ENCODE measurements at places on chromosomes 2 and 18.

DNA sequence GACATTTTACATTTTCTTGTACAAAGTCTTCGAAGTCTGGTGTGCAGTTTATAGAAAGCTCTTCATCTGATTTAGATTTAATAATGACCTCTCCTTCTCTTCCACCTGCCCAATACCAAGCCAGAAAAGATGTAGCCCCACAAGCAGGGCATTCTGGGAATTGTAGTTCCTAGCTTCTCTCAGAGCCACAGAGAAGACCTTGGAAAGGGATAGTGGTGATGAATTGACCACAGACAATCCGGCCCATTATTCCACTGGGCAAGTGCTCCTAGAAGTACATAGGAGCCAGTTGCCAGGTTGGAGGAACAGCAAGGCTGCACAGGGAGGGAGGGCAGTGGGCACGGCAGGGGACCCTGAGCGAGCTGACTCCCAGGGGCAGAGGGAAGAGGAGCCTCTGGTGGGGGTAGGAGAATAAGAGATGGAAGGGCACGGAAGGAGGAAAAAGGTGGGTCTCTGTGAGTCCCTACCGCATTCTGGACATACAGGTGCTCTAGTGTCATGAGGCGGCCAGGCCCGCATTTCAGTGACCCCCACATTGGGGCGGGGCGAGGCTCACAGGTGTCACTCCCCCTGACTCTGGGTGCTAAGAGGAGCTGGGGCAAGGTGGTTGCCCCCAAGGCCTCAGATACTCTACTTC, 152.5 kb upstream of the HAAO start:
- H3K27me3 ChIP-seq: peaks cover 2% of the 10 kb centered on the region
- no peak overlapping the region for H3K27ac ChIP-seq
- H3K36me3 ChIP-seq: no peaks in the 10 kb centered on the region
- peaks cover 4% of the 10 kb centered on the region for H3K4me1 ChIP-seq
- no peak for DNase-seq

DNA sequence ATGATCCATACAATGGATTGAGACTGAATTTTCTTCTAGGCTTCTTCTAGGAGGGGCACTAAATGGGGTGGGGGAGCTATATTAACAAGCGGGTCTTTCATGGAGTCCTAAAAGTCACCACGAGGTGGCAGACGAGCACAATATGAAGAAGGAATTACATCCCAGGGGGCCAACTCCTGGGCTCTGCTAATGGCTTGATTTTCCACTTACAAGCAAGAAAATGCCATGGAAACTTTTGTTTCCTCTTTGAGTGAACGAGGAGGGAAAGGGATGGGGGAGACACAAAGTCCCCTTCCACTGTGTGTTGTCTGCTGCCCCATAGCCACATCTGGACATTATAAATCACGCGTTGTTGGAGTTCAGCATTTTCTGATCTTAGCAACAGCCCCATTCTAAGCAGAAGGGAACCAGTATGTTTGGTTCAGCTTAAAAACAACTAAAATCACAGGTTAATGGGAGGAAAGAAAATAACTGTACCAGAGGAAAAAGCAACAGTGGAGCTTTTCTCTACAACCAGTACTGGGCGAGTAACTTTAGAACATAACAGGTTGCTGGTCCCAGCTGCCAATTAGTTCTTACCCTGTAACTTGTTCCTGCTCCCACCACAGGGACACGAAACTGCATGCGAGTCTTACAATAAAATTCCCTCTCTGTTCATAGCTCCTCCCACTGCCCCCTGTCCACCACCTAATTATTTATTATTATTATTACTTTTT, 285.0 kb upstream of the PARD3B start:
- H3K36me3 ChIP-seq: no peaks in the 10 kb centered on the region
- DNase-seq: peak; percentile 48
- peaks cover 38% of the 10 kb centered on the region for H3K27me3 ChIP-seq
- no peak overlapping the region for H3K27ac ChIP-seq

GRCh38 chr2:197358931-197359330, 48.4 kb upstream of the ANKRD44 start:
- H3K4me1 ChIP-seq: peaks cover 18% of the 10 kb centered on the region
- H3K4me3 ChIP-seq: no peak overlapping the region
- no peak overlapping the region for H3K27ac ChIP-seq
- DNase-seq: no peak
- peaks cover 2% of the 10 kb centered on the region for H3K36me3 ChIP-seq

GRCh38 chr2:147442816-147443215, 402.0 kb upstream of the ACVR2A start:
- no peak overlapping the region for H3K4me3 ChIP-seq
- H3K27me3 ChIP-seq: peaks cover 4% of the 10 kb centered on the region
- DNase-seq: no peak
- no peak overlapping the region for H3K27ac ChIP-seq
- H3K4me1 ChIP-seq: no peaks in the 10 kb centered on the region

GRCh38 chr18:23229472-23229871, 94.2 kb downstream of the CABLES1 start:
- DNase-seq: no peak
- peaks cover 72% of the 10 kb centered on the region for H3K4me1 ChIP-seq
- no peak overlapping the region for H3K4me3 ChIP-seq

GRCh38 chr2:176931588-176932563, 280.7 kb upstream of the HNRNPA3 start:
- H3K36me3 ChIP-seq: peaks cover 5% of the 10 kb centered on the region
- H3K27ac ChIP-seq: peak overlapping the region; percentile 72
- DNase-seq: peak; percentile 37
- H3K4me3 ChIP-seq: no peak overlapping the region
- no peaks in the 10 kb centered on the region for H3K27me3 ChIP-seq

DNA sequence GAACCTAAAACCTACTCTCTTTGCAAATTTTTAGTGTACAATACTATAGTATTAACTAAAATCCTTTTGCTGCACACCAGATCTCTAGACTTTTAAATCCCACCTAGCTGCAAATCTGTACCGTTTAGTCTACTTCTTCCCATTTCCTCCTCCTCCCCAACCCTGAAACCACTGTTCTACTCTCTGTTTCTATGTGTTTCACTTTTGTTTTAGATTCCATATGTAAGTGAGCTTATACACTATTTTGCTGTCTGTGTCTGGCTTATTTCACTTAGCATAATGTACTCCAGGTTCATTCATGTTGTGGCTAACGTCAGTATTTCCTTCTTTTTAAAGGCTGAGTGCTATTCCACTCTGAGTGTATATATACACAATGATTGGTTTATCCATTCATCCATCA, 18.4 kb upstream of the DSC2 start:
- no peak overlapping the region for H3K27ac ChIP-seq
- H3K36me3 ChIP-seq: no peaks in the 10 kb centered on the region
- peaks cover 5% of the 10 kb centered on the region for H3K4me1 ChIP-seq
- no peaks in the 10 kb centered on the region for H3K27me3 ChIP-seq
- no peak overlapping the region for H3K4me3 ChIP-seq

DNA sequence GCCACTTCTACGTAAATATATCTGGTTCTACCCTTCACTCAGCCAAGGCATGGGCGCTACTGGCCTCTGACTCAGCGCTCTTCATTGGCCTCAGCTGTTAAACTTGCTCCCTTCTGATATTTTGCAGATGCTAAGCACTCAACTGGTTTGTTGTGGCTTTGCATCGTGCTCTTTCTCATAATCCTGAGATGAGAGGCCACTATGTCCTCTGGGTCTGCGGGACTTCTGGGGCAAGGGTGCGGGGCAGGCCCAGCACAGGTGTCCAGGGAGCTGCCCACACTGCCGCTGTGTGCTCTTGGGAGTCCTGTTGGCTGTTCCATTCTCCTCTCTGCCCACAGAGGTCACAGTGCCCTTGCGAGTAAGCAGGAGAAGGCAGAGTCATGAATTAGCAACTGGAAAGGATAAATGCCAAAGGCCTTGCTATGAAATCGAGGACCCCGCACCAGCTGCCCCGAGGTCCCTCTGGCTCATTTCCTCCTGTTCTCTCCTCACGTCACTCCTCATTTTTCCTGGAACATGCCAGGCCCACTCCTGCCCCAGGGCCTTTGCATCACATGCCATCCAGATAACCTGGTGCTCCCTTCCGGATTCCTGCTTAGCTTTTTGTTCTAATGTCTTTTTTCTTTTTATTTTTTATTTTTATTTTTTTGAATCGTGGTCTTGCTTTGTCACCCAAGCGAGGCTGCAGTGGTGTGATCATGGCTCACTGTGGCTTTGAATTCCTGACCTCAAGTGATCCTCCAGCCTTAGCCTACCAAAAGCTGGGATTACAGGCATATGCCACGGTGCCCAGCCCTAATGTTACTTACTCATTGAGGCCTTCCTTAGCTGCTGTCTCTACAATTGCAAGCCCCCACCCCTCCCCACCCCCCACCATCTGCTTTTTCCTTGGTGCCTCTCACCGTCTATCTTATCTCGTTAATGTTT, 34.9 kb upstream of the MAT2A start:
- no peaks in the 10 kb centered on the region for H3K27me3 ChIP-seq
- H3K4me1 ChIP-seq: no peaks in the 10 kb centered on the region
- no peak overlapping the region for H3K4me3 ChIP-seq
- no peak overlapping the region for H3K27ac ChIP-seq
- no peak for DNase-seq

DNA sequence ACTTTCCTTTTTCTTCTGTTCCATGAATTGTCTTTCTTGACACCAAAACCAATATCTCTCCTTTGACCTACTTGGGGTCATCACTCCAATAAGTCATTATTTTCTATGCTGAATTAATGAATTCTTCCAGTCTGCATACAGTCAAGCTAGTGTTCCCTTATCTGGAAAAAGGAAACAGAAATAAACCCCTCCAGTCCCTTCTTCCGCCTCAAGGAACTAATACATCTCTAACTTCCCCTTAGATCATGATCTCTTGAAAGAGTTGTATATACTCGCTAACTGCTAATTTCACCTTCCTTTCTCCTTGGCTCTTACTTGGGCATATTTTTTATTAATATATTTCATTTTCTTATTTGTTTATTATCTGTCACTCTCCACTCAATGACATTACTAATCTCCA, 7.3 kb upstream of the ARHGAP15 start:
- H3K4me3 ChIP-seq: no peak overlapping the region
- peaks cover 12% of the 10 kb centered on the region for H3K36me3 ChIP-seq
- peaks cover 15% of the 10 kb centered on the region for H3K4me1 ChIP-seq
- no peak overlapping the region for H3K27ac ChIP-seq

GRCh38 chr2:71333619-71334018, 2.0 kb downstream of the ZNF638 start:
- peak overlapping the region; percentile 100 for H3K4me3 ChIP-seq
- no peak for DNase-seq
- H3K36me3 ChIP-seq: peaks cover 27% of the 10 kb centered on the region
- H3K4me1 ChIP-seq: peaks cover 37% of the 10 kb centered on the region
- H3K27me3 ChIP-seq: peaks cover 6% of the 10 kb centered on the region

- no peak overlapping the region for H3K4me3 ChIP-seq
- H3K36me3 ChIP-seq: no peaks in the 10 kb centered on the region
- no peak for DNase-seq
- no peaks in the 10 kb centered on the region for H3K27me3 ChIP-seq
- H3K4me1 ChIP-seq: no peaks in the 10 kb centered on the region
Measured at GRCh38 chr2:67050622-67051021, 346.5 kb upstream of the ETAA1 start.

- no peak overlapping the region for H3K4me3 ChIP-seq
- no peaks in the 10 kb centered on the region for H3K4me1 ChIP-seq
- DNase-seq: no peak
- no peak overlapping the region for H3K27ac ChIP-seq
- H3K27me3 ChIP-seq: no peaks in the 10 kb centered on the region
- H3K36me3 ChIP-seq: no peaks in the 10 kb centered on the region
Measured at GRCh38 chr2:128552141-128552805, 233.6 kb upstream of the HS6ST1 start.

DNA sequence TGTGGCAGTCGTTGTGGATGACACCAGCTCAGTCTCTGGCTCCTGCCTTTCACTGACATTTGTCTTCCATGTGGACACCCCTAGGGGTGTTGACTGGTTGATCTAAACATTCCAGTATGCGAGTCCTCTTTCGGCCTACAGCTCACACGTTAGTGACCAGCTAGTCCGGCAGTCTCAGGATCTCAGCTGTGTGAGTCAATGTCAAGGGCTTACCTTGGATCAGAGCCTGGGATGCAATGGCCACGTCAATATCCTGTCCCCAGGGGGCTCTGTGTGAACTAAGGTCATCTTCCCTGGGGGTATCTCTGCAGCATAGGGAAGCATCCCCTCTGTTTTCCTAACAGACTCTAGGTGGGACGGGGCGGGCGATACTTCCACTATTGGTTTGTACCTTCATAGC, 35.1 kb upstream of the YWHAQ start:
- no peak overlapping the region for H3K27ac ChIP-seq
- peaks cover 6% of the 10 kb centered on the region for H3K4me1 ChIP-seq
- no peak for DNase-seq
- H3K36me3 ChIP-seq: no peaks in the 10 kb centered on the region
- no peak overlapping the region for H3K4me3 ChIP-seq

GRCh38 chr2:119147776-119148715, 10.5 kb downstream of the C1QL2 start:
- no peak overlapping the region for H3K4me3 ChIP-seq
- H3K4me1 ChIP-seq: no peaks in the 10 kb centered on the region
- no peak overlapping the region for H3K27ac ChIP-seq
- no peaks in the 10 kb centered on the region for H3K36me3 ChIP-seq
- DNase-seq: no peak
- peaks cover 11% of the 10 kb centered on the region for H3K27me3 ChIP-seq

- DNase-seq: no peak
- no peaks in the 10 kb centered on the region for H3K4me1 ChIP-seq
- H3K27me3 ChIP-seq: no peaks in the 10 kb centered on the region
Measured at GRCh38 chr2:229474125-229474524, 203.0 kb upstream of the PID1 start.

GRCh38 chr2:223054193-223054781, 2.3 kb downstream of the KCNE4 start:
- no peaks in the 10 kb centered on the region for H3K27me3 ChIP-seq
- H3K27ac ChIP-seq: no peak overlapping the region
- no peaks in the 10 kb centered on the region for H3K36me3 ChIP-seq
- DNase-seq: no peak
- H3K4me3 ChIP-seq: no peak overlapping the region
- no peaks in the 10 kb centered on the region for H3K4me1 ChIP-seq

DNA sequence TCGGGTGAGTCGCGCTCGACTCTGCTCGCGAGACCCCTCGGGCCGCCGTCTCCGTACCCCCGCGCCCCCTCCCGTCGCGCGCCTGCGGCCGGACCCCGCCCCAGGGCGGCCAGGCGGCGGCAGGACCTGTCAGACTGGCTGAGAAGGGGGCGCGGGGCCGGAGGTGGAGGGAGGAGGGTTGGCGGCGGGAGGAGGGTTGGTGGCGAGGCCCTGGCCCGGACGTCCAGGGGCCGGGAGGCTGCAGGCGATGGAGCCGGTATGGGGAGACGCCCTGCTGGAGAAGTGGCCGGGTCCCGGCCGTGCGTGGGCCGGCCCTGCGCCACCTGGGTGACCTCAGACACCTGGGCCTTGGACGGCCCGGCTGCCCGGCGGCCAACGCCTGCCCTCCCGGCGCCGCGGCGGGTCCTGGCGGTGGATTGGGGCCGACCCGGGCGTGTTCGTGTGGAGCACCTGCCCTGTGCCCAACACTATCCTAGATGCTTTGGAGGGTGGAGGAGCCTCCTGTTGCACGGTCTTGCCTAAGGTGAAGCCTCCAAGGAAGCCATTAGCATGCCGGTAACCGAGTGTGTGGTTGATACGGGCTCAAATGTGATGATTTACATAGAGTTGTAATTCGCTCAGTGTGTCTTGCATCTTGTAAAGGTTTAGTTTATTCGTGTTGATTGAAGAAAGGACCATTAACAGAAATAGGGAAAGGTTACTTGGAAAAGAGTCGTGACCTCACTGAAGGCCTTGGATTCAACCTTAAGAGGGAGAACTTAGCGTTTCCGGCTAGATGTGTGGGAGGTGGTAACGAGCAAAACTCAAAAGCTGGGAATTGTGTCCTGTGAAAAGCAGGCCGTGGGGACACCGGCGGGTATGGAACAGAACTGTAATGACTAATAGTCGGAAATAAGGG, 550 bp downstream of the MYL12B start:
- H3K27me3 ChIP-seq: no peaks in the 10 kb centered on the region
- H3K36me3 ChIP-seq: peaks cover 46% of the 10 kb centered on the region
- DNase-seq: peak; percentile 46
- peak overlapping the region; percentile 86 for H3K4me3 ChIP-seq
- H3K27ac ChIP-seq: peak overlapping the region; percentile 99

All from activated CD4-positive, alpha-beta T cell treated with anti-CD3 and anti-CD28 coated beads, Interleukin-2, amount 10 ng/mL, durations not matched to agents 7 days and 5 days (primary cell).